EL (cell line): ENCODE measurements at places on chromosomes 1 and 21.

DNA sequence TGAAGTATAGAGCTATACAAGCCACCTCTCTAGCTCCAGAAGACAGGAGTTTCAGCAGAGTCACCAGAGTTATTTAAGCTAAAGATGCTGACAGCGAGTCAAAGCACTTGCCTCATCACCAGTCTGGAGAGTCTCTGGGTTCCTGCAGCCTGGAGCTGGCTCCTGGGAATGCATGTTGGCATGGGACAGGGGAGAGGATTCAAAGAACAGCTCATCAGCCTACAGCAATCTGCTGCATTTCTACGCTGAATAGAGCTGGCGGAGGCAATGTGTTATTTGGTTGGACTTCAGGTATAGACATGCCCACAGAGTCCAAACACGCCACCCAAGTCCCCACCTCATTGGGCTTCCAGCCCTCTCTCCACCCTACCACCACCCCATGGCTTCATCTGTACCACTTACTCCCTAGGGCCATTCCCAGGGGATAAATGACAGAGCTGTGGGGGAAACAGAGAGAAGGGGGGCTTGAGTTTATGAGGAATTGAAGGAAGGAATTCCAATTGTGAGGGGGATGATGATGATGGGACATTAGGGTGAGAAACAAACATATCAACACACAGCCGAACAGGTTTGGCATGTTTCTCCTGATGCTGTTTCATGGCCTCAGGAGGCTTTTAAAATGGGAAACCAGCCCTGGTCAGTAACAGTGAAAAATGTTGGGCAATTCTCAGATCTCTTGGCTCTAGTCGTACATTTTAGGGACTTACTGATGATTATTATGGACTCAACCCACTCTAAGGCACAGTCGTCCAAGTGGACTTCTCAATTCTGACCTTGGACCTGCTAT, 58.4 kb downstream of the PLEKHA6 start:
- no peak for DNase-seq

- DNase-seq = no peak
Observed at GRCh38 chr21:37618081-37618480, 251.5 kb downstream of the DYRK1A start.

DNA sequence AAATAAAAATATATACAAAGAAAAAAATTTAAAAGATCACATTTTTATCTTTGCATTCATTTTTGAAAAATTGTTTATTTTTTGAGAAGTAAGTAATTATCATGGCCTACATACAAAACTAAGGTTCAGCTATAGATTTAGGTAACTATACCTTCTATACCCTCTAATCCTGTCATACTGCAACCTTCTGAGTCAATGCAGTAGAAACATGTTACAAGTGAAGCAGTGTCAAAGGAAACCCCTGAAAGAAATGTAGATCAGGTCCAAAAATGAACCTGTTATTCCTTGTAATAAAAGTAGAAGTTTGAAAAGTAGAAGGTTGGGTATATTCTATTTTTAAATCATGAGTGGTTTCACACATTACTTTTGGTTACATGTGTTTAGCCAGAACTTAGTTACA, 51.3 kb downstream of the PTGS2 start:
- no peak for DNase-seq

GRCh38 chr1:50959913-50960844, at the start of gene FAF1:
TSS of gene FAF1 (minus strand) at chr1:50960267. CDS start at chr1:50959811, 456 bp downstream.
- peak; percentile 97 for DNase-seq

DNA sequence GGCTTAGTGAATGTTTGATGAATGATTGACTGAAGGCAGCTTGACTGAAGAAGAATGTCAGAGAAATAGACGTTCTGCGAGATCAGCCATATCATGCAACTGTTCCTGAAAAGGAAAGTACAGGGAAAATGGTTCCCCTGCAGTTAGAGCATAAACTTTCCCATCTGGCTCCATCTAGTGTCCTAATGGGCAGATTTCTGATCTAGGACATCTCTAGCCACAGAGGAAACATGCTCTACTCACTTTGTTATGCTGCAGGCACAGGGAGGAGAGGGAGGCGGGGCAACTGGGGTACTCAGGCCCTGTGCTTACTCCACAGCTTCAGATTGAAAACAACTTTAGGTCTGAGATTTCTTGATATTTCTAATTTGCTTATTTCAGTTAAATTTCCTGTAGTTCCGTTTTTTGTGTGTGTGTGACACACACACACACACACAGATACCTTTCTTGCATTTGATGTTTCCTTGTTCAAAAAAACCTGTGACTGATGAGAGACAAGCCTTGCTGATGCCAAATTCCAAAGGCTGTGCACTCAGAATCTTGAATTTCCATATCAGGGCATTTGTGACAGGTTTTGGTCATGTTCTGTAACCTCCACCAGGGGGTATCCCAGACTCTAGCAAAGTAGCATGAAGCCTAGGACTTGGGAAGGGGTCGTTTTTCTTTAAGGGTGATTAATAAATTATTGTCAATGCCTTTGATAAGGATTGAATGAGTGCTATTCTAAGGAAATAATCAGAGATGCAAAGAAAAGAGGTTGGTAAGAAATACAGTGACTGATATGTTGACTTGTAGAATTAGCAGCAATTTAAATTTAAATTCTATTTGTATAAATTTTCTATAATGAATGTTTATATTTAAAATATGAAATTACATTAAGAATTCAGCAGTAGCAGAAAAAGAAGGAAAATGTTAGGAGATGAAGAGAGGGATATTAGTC, 139.7 kb upstream of the BEND5 start:
- DNase-seq = peak; percentile 47

- DNase-seq = no peak
Observed at GRCh38 chr1:243316366-243316989, 60.6 kb downstream of the SDCCAG8 start.

GRCh38 chr1:228076796-228077430, 5.6 kb upstream of the ARF1 start:
- no peak for DNase-seq

DNA sequence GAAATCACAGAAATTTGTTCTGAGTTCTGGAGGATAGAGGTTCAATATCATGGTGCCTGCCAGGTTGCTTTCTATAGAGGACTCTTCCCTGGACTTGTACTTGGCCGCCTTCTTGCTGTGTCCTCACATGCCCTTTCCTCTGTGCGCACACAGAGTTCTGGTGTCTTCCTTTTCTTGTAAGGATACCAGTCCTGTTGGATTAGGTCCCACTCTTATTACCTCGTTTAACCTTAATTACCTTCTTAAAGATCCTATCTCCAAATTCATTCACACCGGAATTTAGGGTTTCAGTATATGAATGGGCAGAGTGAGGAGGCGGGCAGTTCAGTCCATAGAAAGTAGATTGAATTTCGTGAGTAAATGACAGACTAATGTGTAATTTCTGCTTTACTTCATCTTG, 413.9 kb downstream of the NCAM2 start:
- DNase-seq = no peak

GRCh38 chr1:47875831-47876586, 121.2 kb downstream of the TRABD2B start:
- no peak for DNase-seq

DNA sequence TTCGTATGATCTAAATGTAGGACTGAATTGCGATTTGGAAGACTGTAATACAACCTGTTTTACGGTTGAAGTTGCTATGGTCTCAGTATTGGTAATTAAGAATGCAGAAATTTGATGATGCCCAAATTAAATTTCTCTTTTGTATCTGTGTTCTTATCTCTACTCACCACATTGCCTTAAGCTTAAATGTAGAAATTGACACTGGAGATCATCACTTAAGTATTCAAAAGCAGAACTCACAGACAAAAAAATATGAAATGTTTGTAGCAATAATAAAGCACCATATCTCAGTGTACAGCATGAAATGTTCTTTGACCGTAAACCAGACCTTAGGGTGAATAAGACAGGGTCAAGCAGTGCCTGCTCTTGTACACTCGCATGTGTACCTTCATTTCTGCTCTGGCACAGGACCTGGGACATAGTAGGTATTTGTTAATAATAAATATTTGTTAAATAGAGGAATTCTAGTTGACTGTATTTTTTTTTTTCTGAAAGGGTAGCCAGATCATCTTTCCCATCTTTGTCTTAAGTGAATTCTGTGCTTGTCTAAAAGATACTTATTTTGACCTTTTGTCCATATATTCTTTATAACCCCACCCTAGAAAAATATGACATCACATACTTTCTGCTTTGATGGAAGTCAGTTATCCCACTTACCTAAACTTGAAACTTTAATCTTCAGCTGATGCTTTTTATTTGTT, 1.5 kb downstream of the CDC7 start:
- peak; percentile 6 for DNase-seq

GRCh38 chr1:96367791-96368190, 353.8 kb upstream of the PTBP2 start:
- peak; percentile 22 for DNase-seq

DNA sequence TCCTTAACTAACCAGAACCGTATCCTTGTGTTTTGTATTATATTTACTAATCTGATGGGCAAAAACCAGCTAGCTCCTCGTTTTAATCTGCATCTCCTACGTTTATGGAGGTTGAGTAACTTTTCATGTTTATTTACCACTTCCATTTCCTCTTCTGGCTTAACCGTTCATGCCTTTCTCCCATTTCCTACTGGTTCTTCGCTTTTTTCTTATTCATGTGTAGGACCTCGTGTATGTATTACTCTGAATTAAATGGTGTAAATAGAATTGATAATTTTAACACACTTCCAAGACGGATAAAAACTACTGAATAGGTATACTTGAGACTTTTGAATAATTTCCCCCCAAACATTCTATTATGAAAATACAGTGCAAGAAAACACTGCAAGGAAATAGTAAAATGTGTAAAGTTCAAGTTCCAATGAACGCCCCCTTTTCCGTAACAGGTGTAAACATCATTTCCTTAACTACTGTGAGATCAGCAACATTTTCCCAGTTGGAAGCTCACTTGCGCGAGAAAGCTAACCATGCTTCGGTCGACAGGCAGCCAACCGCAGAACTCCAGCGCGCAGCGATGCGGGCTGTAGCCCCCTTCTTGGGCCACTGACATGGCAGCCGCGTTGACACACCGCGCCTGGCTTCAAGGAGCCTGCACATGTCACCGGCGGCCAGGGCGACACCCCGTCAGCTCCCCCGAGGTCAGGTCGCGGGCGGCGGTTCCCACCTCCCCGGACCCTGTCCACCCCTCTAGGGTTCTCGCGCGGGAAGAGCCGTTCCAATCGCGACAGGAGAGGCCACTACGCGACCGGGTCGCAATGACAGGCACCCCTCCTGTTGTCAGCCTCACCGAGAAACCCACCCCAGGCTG, 816 bp downstream of the EDEM3 start:
- DNase-seq = peak; percentile 29

- DNase-seq = peak; percentile 71
Observed at GRCh38 chr1:173669491-173669941, at the start of gene ANKRD45. TSS of gene ANKRD45 (minus strand) at chr1:173669851. CDS start at chr1:173659418, 10,433 bp downstream.

DNA sequence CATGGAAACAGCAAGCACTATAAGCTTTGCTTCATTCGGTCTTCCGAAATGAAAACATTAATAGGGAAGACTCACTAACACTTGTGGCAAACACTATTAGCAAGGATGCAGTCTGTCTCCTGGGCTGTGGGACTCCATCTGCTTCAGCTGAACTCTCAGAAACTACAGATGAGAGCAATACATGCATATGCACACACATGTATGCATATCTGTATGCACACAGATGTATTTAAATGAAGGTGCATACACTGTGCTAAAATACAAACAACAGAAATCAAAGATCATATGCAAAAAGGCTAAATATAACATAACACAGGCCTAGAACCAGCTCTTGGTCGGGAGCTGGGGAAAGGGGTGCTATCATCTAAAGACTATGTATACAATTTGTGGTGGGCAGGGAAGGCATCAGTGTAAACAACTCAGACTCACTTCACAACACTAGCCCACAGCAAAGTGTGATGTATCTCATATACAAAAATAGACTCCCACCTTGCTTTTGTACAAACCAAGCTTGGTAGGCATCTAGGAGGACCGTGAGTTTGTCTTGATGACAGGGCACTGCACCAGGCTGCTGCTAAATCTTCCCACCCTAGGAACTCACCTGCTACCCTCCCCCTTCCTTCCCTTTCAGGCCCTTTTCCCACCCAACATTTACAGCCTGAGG, 32.8 kb downstream of the CDC7 start:
- DNase-seq = no peak

DNA sequence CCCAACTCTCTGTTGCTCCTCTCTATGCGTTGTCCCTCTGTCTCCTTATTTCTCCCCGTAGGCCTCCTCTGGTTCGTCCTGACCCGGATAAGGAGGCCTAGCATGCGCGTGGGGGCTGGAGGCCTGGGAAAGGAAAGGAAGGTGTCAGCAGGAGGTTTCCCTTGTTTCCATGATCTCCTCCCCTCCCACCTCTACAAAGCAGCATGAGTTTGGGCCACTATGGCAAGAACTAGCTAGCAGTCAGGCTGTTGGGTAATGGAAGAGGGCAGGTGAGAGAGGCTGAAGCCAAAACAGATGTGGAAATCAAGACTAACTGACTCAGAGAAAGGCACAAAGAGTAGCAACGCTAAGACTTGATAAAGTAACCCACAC, 687 bp upstream of the SEMA6C start:
- no peak for DNase-seq

DNA sequence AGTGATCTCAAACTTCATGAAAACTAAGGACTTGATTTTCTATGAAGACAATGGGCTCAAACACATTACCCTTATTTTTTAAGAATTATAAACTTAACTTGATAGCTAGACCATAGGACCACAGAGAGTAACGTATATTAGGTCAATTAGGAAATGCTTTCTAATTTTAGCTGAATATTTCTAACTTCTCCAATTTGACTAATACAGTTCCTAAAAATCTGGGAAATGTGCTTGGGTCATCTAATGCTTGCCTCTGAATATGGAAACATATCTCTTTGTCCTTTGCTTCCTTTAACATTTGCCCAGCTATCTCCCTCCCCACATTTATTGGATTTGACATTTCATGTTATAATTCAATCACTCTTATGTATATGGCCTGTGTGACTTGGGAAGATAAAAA, 141.4 kb downstream of the LHX8 start:
- DNase-seq = no peak

DNA sequence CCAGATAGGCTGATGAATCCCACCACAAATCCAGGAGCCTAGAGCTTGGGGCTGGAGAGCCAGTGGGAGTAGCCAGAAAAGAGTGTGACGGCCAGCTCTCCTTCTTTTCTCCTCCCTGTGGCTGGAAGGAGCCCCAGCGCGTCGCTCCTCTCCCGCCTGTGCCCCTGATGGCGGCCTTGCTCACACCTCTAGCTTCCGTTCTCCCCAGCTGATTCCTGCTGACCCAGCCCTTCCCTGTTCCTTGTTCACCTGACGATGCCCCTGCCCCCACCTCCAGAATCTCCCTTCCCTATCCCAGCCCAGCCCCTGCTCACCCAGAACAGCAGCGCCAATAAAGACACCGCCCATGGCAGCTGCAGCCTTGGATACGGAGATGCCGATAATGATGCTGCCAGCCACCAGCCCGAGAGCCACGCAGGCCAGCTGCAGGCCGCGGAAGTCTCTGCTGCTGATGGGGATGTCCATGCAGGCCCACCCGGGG, 656 bp downstream of the KNCN start:
- no peak for DNase-seq

DNA sequence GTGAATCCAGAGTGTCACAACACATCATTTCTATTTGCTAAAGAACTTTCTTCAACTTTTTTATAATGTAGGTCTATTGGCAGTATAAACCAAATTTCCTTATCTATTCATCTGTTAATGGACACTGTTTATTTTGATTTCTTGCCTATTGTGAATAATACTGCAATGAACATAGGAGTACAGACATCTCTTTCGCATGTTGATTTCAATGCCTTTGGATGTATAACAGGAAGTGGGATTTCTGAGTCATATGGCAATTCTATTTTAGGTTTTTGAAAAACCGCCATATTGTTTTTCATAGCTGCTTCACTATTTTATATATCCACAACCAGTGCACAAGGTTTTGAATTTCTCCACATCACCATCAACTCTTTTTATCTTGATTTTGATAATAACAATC, 198.7 kb downstream of the KCNT2 start:
- DNase-seq = peak; percentile 13
